ENCODE measurements at places on chromosomes 11 and 22.

GRCh38 chr11:73833067-73833466, 43.6 kb downstream of the COA4 start:
- DNase-seq = no peak

DNA sequence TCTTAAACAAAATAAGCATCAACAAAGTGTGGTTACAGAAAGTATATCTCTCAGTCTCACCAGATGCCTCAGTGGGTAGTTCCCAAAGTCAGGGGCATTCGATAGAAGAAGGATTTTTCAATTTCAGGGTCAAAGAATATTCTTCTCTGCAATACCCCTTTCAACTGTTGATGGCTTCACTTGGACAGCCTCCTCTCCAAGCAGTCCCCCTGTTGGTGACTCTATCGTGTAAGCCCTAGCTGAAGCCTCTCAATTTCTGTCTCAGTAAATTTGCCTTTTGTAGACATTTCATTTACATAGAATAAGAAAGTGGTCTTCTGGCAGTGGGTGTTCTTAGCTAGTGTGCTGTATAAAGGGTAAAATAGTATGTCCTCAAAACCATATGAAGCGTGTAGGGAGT, 11.3 kb upstream of the CCDC83 start:
- DNase-seq = no peak

DNA sequence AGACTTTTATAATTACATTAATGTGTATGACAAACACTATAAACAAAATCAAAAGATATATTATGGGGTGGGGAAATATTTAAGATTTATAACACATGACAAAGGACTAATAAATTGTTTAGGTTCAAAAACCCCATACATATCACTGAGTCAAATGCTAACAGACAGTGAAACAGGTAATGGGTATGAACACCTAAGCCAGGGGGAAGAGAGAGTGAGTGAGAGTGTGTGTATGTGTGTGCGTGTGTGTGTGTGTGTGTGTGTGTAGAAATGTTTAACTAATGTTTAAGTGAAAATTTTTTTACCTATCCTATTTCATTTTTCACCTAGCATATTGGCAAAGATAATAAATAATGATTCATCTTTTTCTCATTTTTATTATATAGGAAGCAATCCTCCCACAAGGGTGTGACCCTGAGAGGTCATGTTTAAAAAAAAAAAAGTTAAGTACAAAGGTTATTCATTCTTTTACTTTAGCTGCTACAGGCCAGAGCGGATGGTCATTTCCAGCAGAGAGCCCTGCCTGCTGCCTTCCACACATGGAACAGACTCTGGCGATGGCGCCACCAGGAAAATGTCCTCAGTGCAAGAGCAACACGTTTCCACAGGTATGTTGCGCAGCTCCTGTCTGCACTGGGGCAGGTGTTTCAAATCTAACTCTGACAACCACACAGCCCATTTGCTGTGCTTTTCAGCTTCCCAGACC, 72.9 kb downstream of the PISD start:
- no peak for DNase-seq

DNA sequence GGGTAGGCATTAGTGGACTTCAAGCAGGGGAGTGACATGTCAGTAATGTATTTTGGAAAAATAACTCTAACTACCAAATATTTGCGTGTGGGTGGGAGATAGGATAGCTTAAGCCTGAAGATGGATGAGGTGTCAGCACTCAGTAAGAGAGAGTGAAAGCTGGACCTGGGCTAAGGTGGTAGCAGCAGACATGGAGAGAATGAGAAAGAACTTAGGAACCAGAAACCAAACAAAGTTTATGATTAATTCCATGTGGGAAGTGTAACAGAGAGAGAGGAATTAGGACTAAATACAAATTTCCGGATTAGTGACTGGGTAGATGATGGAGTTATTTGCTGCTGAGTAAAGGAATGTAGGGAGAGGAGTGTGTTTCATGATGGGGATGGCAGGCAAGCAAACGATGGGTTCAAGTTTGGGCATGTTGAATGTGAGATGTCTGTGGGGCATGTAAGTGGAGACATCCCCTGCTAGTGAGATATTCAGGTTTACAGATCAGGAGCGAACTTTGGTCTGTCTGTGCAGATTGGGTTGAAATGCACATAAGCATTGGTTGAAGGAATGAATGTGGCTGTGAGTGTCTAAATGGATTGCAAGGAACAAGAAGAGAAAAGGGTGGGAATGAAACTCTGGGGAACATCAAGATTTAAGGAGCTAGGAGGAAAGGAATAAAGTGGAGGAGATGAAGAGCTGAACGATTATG, 185.6 kb upstream of the MTMR2 start:
- DNase-seq = no peak

GRCh38 chr22:25484521-25485315, 79.8 kb upstream of the GRK3 start:
- DNase-seq = no peak

DNA sequence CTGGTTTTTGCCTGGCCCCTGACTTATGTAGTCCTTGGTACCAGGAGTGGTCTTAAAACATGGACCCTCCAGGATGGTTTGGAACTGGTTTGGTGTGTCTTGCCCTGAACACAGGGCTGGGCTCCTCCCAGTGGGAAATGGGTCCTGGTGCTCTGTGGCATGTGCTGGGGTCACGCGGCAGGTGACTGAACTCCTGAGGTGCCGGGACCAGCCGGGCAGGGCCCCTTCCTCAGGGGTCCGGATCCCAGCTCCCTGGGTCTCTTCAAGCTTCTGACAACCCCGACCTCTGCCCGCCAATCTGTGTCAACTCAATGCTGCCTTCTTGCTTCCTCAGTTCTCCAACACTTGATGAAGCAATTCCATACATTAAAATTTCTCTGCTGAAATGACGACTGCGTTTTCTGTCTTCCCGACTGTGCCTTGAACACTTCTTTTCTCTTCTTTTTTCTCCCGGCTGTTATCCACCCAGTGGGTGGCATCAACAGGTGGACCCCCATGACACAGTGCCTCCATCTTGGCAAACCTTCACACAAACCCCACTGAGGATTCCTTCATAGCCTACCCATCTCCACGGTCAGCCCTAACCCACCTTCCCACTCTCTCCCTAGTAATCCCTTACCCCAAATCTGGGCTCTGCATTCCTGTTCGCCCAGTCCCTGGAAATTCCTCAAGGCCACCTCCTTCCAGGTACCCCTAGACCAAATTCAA, 4.4 kb downstream of the IFT27 start:
- no peak for DNase-seq

GRCh38 chr11:97974798-97975498, 1045.8 kb upstream of the CNTN5 start:
- DNase-seq = no peak

- no peak for DNase-seq
Measured at GRCh38 chr11:117806846-117807245, 9.8 kb upstream of the DSCAML1 start.

GRCh38 chr11:313787-314553, at the start of gene IFITM1:
IFITM1 (plus strand) TSS chr11:314040; CDS start chr11:314171, 131 bp downstream.
- DNase-seq = no peak

GRCh38 chr11:124875943-124876817, 10.9 kb downstream of the ROBO3 start:
- peak; percentile 41 for DNase-seq

- DNase-seq = peak; percentile 36
Measured at GRCh38 chr22:36986242-36986821, 32.9 kb downstream of the TST start.

DNA sequence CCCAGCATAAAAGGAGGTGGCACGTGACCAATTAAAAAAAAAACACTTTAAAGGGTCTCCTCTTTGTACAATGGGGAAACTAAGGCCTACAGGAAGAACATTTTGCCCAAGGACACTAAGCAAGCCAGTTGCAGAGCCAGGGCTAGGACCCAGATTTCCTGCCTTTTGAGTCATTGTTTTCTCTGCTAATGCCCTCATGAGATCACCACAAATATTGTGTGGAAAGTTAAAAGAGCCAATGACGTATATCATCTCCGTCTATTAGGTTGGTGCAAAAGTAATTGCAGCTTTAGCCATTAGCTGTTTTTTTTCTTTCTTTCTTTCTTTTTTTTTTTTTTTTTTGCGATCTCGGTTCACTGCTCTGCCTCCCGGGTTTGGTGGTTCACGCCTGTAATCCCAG, 24.1 kb upstream of the LRRC32 start:
- peak; percentile 29 for DNase-seq
